ENCODE measurements at places on chromosomes 2 and 18.

GRCh38 chr2:37779139-37779538 is 107.7 kb upstream of the CDC42EP3 start:
- DNase-seq: no peak

- no peak for DNase-seq
These were observed 37.9 kb upstream of the PIK3C3 start for GRCh38 chr18:41917181-41917580.

GRCh38 chr18:76592981-76593381 is 97.9 kb upstream of the ZNF516 start:
- DNase-seq: no peak

DNA sequence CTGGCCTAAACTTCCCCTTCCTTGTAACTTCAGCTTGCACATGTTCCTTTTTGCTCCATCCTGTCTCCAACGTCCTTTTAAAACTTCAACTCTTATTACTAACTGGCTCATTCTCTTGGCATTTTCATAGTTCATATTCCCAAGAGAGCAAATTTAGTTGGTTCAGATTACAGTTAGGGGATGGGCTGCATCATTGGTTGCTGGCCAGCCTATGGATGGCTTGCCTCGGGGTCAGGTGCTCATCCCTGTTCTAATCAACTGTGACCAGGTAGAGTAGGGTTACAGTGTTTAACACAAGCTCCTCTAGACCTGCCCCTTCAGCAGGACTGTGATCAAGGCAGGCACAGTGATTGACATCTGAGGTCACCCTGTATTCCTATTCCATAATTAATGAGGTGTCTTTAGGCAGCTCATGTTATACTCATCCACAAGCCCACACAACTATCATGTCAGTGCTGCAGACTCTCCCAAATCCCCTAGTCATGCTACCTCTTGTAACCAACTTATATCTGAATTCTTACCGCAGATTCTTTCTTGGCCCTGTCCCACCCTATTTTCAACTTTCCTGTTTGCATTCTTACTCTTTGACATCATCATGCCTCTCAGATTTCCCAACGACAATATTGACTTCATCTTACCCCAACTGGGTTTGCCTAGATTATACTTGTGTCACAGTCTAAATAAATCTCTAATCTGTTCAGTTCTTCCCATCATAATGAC is 293.3 kb downstream of the MTX2 start:
- peak; percentile 79 for DNase-seq

GRCh38 chr2:241656190-241656741 is 18.8 kb downstream of the ATG4B start:
- DNase-seq: no peak

GRCh38 chr2:26396734-26397298 is 4.9 kb upstream of the DRC1 start:
- DNase-seq: no peak

DNA sequence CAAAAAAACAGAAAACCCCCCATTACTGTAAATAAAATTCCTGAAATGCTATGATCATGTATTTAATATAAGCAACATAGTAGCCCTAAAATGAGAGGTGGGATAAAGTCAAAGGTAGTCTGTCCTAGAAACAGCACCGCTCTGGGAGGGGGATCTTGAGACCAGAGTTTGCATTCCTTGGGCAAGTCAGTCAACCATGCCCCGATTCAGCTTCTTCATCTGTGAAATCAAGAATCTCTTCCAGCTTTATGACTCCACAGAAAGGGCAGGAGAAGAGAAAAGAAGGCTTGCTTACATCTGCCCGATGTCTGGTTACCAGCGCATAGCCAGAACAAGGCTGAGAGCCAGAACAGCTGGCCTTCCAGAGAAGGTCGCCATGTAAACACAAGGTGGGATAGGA is 2.1 kb upstream of the FBLN7 start:
- DNase-seq: no peak
